ENCODE measurements at places on chromosomes 6 and 20.

DNA sequence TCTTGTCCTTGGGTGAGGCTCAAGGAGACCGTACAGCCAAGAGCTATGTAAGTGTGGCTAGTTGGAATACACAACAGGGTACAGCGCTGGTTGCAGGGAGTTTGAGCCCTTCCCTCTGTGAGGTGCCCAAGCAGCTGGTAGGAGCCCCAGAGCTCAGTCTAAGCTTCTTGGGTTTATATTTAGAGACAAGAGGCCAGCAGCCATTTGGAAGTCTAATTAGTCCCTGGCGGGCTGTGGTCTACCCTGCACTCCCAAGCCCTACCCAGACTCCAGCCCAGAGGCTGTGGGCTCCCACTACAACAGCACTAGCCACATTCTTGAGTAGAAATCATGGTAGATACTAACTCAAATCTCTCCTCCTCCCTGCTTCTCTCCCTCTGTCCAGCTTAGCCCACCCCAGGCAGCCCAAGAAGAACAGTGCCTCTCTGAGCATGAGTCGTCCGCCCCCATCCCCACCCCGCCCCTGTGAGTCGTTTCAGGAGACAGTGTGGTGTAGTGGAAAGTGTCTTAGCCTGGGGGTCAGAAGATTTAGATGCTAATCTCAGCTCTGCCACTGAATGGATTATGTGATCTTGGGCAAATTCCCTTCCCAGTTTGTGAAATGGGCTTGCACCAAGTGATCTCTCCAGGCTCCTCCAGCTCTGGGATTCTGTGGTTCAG lies 37.8 kb downstream of the EIF2S2 start:
- DNase-seq: peak; percentile 29

DNA sequence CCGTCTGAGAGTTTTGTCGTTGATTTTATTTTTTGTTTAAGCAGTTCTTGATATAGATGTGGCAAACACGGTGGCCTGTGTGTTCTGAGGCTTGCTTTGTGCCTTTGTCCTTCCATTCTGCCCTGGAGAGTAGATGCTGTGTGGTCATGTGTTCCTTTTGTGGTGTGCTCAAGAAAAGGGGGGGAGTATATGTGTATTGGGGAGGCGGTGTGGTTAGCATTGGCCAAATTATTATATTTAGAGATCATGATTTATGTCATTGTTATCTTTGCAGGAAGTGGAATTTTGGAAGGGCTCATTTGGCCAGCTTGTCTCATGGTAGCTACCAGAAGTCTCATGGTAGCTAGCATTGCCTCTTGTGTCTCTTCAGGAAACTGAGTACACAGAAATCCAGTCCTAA lies 16.4 kb downstream of the RREB1 start:
- no peak for DNase-seq

DNA sequence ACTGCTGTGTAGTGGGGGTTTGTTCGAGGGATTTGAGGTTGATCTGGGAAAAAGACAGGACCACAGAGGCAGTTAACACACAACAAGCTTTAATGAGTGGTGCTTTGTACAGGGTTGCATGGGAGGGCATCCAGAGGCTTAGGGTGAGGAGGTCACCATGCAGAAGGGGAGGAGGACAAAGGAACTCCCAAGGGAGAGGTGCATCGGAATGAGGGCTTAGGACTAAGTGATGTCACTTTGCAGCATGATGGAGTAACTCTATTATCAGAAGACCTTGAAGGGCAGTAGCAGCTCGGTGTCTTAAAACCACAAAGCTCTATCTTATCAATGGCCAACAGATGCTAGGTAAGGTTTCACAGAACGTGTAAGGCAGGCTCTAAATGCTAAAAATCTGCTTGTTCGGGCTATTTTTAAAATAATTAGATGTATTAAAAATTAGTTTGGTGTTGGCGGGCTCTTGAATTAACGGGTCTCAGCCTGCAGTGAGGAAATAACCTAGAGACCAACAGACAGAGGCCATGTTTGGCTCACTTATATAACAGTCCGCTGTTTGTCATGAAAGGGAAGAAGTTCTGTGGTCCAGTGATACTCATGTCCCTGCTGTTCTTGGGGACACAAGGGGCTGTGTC lies 37.9 kb downstream of the MAN1A1 start:
- DNase-seq: no peak

- DNase-seq: no peak
These were observed 1382.8 kb upstream of the DEFB115 start for GRCh38 chr20:29874476-29875202.
